ENCODE measurements at places on chromosomes 1 and 21.

DNA sequence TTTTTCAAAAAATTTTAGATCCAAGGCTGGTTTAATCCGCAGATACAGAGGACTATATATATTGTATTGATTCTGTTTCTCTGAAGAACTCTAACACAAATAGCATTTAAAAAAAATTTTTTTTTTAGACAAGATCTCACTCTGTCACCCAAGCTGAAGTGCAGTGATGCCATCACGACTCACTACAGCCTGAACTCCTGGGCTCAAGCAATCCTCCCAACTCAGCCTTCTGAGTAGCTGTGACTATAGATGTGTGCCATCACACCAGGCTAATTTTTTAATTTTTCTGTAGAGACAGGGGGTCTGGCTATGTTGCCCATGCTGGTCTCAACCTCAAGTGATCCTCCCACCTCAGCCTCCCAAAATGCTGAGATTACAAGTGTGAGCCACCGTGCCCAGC is 3.0 kb downstream of the ANKRD45 start:
- DNase-seq, result no peak

GRCh38 chr1:100860397-100860991 is 34.1 kb downstream of the EXTL2 start:
- peak; percentile 20 for DNase-seq

DNA sequence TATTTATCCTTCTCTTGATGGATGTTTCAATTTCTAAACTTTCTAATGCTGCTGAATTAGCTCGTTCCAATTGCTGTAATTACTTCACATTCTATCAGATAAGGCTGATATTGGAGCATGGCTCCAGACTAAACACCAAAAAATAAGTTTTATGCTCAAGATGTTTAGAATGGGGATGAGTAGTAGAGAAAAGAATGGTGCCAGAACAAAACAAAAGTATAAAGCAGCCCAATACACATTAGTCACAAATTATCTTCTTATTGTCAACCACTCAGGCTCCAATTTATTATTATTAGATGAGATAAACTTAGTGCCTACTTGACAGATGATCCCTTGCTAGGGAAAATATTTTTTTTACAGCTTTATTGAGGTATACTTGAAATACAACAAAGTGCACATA is 21.8 kb downstream of the ATPAF1 start:
- DNase-seq, result no peak

GRCh38 chr1:241440904-241441303 is 78.7 kb downstream of the FH start:
- DNase-seq, result no peak

GRCh38 chr1:17925290-17926237 is 170.4 kb downstream of the ACTL8 start:
- DNase-seq, result no peak

DNA sequence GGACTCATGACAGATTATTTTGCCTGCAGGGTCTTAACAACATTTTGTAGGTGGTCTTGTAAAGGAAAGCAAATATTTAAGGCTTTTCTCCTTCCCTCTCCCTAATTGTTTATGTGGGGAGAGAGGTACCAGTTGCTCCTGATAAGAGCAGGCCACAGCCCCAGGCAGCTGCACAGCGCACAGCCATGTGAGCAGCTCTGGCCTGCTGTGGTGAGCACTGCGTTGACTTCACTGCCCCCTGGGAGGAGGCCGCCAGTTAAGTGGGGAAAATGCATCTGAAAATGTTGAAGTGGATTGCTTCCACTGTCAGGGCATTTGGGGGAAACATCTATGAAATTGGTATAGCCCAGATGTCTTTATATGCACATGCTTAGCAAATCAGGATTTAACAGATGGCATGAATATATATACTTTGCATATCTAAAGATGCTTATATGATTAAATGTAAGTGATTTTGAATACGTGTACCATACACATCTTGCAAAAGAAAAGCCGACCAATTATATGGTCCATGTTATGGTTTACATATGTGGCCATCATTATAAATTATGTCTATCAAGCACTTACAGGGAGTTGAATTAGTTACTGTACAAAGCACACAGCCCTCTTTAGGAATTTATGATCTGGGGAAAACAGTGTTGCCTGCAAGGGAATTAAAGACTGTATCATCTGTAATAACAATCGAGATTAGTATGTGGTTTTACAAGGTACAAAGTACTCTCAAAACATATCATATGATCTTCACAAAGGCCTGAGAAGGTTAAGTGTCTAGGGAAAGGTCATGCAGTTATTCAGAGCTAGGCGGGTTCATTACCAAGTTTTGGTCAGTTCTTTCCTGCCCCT is 132.1 kb downstream of the RHOU start:
- peak; percentile 77 for DNase-seq

DNA sequence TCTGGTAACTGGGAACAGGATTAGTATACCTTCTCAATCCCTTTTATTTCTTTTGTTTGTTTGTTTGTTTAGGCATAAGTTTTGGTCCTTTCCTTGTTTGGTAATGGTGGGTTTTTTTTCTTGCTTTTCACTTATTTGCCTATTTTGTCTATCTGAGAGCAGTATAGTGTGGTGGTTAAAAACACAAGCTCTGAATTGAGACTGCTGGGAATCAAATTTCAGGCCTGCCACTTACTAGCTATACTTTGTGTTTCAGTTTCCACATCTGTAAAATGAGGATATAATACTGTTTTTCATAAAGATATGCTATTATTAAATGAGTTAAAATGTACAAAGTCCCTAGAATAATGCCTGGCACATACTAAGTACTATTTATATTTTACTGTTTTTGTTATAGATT is 81.6 kb upstream of the IVNS1ABP start:
- no peak for DNase-seq

- no peak for DNase-seq
These were observed 549.7 kb downstream of the SMYD3 start for GRCh38 chr1:245957427-245957826.

All from NCI-H524 (cell line).